Stimulated activated CD8-positive, alpha-beta memory T cell treated with anti-CD3 and anti-CD28 coated beads, Interleukin-4, amount 100 ng/mL, for 48 hours (primary cell): ENCODE measurements at places on chromosomes 1 and 21.

- no peak for DNase-seq
These were observed 44.5 kb upstream of the PRRX1 start for GRCh38 chr1:170619241-170620028.

DNA sequence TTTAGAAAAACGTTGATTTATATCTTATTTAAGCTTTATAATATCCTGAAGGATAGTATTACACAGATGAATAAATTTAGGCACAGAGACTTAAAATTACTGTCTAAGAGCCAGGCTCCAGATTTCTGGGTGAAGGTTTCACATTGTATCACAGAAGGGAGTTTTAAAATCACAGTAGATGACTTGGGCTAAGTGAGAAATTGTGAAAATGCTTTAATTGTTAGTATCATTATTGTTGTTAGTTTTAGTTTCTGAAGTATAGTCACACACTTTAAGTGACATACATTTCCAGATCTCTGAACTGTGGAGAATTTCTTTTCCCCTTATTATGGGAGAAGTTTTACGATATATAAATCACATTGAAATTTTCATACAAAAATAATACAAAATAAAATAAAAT is 83.5 kb downstream of the NDUFS5 start:
- no peak for DNase-seq

DNA sequence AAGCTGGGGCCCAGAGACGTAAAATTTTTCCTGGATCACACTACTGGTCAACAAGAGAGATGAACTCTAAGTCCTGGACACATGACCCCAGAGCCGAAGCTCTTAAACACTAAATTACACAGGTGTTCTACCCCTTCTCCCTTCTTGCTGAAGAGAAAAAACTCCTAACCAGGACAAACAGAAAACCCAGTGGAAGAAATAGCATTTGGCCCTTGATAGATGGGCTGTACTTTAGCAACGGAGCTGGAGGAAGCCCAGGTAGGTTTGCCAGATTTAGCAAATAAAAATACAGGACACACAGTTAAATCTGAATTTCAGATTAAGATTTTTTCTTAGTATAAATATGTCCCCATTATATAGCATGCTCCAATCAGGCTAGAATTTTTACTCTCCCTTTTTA is 72.7 kb downstream of the DIRAS3 start:
- no peak for DNase-seq

- no peak for DNase-seq
These were observed 97.0 kb upstream of the C1orf174 start for GRCh38 chr1:3996846-3997705.

GRCh38 chr1:97138515-97139032 is 417.0 kb downstream of the PTBP2 start:
- no peak for DNase-seq

DNA sequence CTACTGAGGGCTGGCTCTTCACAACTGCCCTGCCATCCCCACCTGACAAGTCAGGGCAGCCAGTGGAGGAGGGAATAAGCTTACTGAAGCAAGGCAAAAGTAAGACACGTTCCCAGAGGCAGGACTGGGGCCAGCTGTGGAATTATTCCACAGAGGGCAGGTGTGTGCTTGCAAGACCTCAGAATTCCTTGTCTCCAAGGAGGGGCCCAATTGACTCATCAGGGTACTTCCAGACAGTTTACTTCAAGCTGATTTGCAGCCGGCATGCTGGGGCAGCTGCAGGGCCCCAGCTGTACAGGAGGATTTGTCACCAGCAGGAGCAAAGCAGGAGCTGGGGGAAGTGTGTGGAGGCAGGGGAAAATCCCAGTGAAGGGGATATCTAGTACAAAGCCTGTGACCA is 167.5 kb upstream of the CAMK1G start:
- DNase-seq: no peak

DNA sequence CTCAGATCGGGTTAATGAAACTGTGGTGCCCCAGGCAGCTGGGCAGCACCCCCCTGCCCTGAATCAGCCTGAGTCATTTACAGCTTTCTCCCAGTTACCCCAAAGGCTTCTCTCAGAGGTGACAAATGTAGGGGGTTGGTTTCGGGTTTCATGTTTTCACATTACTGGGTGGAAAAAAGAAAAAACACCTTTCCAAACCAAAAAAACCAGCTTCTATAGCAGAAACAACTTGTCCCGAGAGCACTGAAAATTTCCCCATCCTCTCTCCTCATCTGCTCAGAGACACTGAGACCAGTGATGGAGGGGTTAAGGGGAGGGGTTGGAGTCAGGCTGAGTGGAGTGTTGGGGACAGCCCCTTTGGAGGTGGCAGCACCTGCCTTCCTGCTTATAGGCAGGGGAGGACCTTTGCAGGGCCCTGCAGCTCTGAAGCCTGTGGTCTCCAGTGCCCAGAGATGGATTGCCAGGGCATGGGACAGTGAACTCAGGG is 15.6 kb downstream of the UTP11 start:
- DNase-seq: peak; percentile 84

DNA sequence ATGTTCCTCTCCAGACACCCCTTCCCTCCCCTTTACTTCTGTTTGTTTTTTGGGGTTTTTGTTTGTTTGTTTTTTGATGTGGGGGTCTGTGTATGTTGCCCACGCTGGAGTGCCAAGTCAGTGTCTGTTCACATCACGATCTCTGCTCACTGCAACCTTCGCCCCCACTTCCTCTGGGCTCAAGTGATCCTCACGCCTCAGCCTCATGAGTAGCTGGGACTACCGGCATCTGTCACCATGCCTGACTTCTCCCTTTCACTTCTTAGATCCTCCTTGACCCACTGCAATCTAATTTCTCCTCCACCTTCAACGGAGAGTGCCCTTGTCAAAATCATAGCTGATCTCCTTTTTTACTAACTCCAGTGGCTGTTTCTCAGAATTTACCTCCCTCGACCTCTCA is 100.7 kb upstream of the KIF26B start:
- no peak for DNase-seq

GRCh38 chr1:39238476-39238875 is 34.0 kb downstream of the MACF1 start:
- no peak for DNase-seq

GRCh38 chr1:24867084-24867870 is 62.8 kb downstream of the RUNX3 start:
- DNase-seq: peak; percentile 17

DNA sequence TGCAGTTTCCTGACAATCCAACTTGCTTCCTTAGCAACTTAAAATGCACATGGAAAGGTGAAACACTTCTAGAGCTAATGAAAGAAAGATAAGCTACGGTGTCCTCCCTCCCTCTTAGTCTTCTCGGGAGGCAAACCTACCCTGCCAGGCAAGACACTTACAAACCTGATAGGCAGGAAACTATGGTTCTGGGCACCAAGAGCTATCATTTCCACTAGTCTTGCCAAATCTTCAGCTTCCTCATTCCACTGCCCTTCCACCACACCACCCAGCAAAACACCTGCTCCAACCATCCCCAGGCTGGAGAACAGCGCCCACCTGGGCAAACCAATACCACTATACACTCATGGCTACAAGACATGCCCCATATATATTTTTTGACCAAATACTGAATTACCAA is 15.2 kb downstream of the NDC1 start:
- DNase-seq: no peak

DNA sequence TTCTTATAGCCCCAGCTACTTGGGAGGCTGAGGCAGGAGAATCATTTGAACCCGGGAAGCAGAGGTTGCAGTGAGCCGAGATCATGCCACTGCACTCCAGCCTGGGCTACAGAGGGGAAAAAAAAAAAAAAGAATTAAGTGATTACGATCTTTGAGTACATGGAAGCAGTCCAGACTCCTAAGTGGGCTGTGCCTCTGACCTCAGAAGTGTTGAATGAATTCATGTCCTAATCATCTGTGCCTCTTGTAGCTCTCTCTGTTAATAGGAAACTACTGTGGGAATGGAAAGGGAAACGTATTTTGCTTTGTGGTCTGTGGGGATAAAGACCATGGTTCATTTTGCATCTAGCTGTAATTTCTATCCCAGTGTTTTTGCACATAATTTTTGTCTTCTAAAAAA is 8.4 kb upstream of the IVNS1ABP start:
- DNase-seq: no peak

- DNase-seq: no peak
These were observed 47.9 kb upstream of the SLC44A3 start for GRCh38 chr1:94772230-94772641.

DNA sequence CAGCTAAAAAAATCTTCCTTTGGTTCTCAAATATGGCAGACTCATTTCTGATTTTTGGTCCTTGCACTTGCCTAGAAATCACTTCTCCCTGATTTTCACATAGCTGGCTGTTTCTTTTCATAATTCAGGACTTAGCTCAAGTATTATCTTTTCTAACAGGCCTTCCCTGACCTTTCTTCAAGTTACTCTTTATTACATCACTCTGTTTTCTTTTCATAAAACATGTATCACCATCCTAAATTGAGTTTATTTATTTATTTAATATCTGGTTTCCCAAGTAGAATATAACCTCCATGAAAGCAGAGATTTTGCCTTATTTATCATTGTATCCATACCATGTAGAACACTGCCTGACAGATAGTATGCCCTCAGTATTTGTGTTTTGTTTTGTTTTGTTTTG is 18.2 kb upstream of the GNG5 start:
- DNase-seq: no peak

DNA sequence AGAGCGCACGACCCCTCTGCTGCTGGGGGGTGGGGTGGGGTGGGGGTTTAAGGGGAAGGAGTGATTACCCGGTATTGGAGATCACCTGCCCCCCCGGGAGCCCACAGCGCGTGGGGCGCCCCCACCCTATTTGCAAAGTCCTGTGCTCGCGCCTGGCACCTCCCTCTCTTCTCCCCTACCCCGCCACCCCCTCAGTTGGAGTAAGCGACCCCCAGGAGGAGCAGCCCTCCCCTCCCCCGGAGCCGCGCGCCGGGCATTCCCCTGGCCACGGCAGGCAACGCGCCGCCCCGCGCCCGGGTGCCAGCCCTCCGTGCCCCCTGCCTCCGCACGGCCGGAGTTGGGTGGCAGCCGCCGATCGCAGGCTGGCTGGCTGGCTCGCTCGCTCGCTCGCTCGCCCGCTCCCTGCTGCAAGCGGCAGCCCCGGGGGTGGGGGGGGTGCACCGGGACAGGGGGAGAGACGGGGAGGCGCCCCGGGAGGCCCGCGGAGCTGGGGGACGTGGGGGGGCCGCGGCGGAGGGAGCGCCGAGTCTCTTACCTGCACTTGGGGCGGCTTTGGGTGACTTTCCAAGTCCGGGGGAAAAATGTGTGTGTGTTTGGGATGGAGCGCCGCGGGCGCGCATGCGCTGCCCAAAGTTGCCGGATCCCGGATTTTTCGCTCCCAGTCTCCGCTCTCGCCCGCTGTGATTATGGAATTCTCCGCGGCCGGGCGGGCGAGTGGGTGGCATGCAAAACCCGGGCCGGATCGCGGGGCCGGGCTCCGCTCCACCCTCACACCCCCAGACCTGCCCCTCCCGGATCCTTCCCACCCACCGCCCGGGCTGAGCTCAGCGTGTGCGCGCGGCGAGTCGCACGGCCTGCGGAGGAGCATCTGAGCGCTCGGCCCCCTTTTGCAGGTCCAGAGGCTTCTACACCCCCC is at the start of gene CASZ1:
TSS of gene CASZ1 (minus strand) at position 618 of the 916 bp plus-strand sequence. CDS start 102,757 bp downstream, outside the sequence.
- peak; percentile 29 for DNase-seq

GRCh38 chr1:18057623-18058022 is 50.0 kb upstream of the IGSF21 start:
- DNase-seq: no peak

DNA sequence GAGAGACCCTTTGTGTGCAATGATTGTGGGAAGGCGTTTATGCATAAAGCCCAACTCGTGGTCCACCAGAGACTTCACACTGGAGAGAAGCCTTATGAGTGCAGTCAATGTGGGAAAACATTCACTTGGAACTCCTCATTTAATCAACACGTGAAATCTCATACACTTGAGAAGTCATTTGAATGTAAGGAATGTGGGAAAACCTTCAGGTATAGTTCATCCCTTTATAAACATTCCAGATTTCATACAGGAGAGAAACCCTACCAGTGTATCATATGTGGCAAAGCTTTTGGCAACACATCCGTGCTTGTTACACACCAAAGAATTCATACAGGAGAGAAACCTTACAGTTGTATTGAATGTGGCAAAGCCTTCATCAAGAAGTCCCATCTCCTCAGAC is 15.5 kb downstream of the ZNF684 start:
- DNase-seq: no peak
